PC-9 (cell line): ENCODE measurements at places on chromosomes 3 and 15. TPM values are rescaled to one million over a fixed set of nuclear protein-coding genes. Genes with fewer than 3 reads are reported as not detected.
A peak's percentile ranks its signal among the peaks of the same experiment; 100 is the strongest.

Gene CNTN4
- total RNA-seq = not detected in 2 replicates

DNA sequence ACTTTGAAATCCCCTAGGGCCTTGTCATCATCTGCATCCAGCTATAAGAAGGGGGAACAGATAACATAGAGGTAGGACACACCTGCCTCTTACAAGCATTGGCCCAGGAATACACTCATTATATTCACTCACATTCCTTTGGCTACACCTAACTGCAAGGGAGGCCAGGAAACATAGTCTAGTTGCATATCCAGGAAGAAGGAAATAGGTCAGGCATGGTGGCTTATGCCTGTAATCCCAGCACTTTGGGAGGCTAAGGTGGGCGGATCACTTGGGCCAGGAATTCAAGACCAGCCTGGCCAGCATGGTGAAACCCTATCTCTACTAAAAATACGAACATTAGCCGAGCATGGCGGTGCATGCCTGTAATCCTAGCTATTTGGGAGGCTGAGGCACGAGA, 48.8 kb downstream of the GTPBP8 start:
- DNase-seq = no peak

- peak; percentile 56 for DNase-seq
Observed at GRCh38 chr3:191331388-191331787, 1.1 kb upstream of the UTS2B start.

DNA sequence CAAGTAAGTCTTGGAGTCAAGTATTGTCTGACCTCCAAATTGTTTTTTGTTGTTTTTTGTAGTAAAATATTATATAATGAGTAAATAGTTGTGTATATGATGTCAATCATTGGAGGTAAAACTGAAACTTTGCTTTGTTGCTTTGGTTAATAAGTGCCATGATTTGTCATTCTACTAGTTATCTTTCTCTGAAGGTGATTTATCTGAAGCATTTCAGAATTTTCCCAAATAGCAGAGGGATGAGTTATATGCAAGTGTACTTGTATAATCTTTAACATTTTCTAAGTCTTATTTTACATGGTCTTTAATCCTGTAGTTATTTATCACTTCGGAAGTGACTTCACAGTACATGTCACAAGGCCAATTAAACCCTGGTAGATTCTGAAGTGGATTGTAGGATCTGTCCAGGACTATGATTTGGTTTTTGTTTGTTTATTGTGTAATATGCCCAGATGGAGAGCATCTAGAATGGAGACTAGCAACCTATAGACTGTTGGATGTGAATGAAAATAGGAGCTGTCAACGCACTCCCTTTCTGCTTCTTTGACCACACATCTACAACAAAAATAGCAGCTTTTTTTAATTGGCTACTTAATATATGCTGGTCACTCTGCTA, 93.1 kb upstream of the SAMMSON start:
- DNase-seq = no peak

DNA sequence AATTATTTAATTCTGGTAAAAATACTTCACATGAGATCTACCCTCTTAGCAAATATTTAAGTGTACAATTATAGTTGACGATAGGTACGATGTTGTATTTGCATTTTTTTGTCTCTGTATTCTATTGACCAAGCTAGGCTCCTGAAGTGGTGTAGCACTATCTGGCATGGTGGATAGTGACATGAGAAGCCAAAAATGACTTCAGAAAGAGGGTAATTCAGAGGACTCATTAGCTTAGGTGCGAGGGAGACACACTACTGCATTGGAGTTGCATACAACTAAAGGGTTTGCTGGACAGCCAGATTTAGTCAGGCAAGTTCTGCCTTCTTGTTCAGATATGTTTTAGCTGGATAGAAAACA, 50.6 kb downstream of the KBTBD8 start:
- no peak for DNase-seq

DNA sequence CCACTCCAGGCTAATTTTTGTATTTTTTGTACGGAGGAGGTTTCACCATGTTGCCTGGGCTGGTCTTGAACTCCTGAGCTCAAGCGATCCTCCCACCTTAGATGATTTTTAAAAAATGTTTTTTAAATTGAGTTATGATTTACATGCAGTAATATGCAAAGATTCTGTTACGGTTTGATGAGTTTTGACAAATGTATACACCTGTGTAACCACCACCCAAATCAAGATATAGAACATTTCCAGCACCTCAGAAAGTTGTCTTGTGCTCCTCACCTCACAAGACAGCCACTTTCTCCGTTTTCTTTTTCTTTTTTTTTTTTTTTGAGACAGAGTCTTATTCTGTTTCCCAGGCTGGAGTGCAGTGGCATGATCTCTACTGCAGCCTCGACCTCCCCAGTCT, 4.8 kb downstream of the SLC6A6 start:
- no peak for DNase-seq

Gene DLEC1
- total RNA-seq = 0.35 and 0.45 TPM in 2 replicates

DNA sequence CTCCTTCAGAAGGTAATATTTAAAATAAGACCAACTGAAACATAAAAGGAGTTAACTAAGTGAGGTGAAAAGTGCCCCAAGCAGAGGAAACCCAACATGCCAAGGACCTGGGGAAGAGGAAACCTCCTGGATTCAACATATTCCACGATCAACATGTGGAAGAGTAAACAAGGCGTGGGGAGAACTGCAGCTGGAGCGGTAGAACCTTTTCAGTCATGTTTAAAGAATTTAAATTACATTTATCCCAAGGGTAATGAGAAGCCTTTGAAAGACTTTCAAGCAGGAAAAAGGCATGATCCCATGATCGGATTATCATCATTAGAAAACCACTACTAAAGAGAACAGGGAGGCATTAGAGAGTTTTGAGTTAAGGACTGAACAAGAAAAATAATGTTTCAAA, 330.7 kb downstream of the FHIT start:
- no peak for DNase-seq

DNA sequence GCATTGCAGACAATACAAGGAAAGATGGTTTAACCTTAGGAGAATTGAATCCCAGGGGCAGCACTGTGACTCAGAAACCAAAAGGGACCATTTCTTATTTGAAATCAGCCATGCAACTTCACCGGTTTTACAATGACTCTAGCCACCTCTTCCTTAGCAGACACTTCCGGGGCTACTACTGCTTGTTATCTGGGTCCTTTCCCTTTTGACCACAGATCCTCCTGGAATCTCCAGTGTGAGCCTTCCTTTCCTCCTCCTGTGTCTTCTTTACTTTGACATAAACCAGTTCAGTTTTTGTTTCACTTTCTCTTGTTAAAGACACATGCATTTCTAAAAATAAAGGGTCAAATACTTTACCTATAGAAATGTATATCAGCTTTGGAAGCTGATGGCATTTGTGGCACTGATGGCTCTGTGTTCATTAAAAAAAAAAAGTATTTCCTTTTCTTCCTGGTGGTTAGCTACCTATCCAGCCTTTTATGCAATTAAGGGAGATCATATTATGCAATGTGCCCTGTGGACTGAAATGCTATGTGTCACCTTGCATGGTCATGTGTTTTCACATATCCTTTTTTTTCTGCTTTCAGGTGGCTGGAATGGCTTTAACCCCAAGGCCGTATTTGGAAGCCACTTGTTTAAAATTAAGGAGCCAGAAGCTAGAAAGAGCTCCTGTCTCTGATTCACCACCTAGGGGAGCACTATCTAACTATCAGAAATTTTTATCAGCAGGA, 296.2 kb downstream of the CHL1 start:
- no peak for DNase-seq

- DNase-seq = no peak
Observed at GRCh38 chr15:35724626-35725025, 178.7 kb upstream of the DPH6 start.

DNA sequence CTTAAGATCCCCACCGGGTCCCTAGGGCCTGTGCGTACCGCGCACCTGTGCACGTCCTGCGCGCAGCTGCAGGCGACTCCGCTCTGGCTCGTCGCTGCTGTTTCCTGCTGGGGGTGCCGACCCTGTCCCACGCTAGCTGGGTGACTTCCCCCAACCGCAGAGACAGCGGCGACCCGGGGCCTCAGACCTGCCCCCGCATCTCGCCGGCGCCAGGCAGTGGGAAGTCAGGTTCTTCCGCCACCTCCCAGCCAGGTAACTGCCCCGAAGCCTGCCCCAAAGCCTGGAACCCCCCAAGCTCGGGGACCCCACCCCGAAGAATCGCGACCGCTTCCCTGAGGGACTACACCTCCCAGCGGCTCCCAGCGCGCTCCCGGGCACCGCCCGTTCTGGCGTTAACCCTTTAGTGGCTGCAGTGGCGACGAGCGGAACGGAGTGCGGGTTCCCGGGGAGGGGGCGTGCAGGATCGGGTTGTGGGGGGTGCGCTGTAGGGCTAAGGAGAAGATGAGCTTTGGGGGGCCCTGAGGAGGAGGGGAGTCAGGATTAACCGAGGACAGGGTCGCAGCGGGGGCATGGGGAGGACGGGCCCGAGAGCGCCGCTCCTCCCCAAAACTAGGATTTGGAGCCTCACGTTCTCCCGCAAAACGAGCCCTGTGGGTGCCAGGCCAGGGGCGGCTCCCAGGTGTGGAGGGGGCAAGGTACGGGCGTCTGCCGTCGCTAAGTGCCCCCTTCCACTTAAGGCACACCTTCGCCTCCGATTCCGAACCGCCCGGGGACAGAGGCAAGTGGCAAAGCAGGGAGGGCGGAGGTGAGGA, 589 bp downstream of the NEIL1 start:
- peak; percentile 58 for DNase-seq

Gene NOX5
- total RNA-seq = 0.85 and 1.5 TPM in 2 replicates

- DNase-seq = no peak
Observed at GRCh38 chr3:175002732-175003143, 143.6 kb downstream of the NAALADL2 start.

DNA sequence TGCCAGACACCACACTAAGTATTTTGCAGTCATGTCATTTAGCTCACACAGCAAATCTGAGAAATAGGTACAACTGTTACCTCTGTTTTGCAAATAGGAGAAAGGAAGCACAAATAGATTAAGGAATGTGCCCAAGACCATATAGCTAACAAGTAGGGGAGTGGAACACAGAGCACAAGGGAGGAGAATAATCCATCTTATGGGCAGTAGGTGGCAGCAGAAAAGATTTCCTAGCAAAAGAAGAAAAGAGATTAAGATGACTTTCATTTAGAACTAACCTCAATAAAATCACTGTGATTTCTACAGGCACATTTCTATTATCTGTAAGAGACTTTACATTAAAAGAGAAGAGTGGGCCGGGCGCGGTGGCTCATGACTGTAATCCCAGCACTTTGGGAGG, 49.1 kb downstream of the NR1I2 start:
- no peak for DNase-seq

Gene C2CD4A
- 0.09 TPM in 1 of 2 replicates, not detected in the other for total RNA-seq

Gene TGM4
- total RNA-seq = 0.61 and 0.63 TPM in 2 replicates

- DNase-seq = no peak
Observed at GRCh38 chr15:74535388-74536084, 5.5 kb upstream of the ARID3B start.

DNA sequence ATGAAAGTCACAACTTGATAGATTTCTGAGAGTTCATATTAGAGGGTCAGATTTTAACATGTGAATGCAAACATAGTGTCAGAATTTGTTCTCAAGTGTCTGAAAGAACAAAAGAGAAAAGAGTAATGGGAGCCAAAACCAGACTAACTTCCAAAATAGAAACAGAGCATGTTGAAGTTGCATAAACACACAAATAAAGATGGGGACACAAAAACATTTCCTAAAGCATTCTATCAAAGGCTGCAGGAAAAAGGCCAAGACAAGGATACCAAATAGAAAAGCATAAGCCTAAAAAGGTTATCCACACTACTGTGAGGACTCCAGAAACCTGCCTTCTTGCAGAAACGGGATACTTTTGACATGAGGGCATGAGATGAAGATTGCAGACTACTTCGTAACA, 2.8 kb downstream of the FHIT start:
- no peak for DNase-seq

DNA sequence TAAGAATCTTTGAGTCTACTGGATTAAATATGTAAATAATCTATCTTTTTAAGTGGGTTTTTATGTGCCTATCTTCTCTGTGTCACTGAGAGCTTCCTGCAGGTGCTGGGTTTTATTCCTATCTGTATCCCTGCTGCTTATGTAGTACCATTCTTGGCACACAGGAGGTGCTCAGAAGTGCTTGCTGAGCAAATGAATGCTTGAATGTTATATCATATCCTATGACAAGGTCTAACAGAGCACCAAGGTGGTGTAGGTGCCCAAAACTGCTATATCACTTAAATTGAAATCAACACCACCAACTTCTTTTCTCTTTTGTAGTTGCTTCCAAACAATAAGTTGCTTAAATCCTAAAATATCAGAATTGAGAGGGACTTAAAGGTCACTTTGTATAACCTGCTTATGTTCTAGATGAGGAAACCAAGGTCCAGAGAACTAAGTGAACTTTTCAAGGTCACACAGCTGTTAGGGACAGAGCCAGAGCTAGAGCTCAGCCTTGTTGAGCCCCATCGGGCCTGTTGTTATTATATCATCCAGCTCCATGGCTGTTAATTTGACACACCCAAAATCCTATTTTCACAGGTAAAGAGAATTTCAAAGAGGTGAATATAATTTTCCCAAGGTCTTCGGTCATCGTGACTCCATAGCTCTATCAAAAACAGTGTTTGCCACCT, 46.0 kb downstream of the CCNL1 start:
- no peak for DNase-seq

GRCh38 chr15:27512281-27513001, 541.5 kb downstream of the GABRG3 start:
- DNase-seq = no peak

- peak; percentile 78 for DNase-seq
Observed at GRCh38 chr3:49638445-49638844, 35.7 kb upstream of the APEH start.

- DNase-seq = no peak
Observed at GRCh38 chr3:193080821-193081365, 160.1 kb upstream of the PLAAT1 start.

GRCh38 chr15:57496946-57497869, 94.5 kb upstream of the MYZAP start:
- peak; percentile 11 for DNase-seq

Gene UNC13C
- not detected in 2 replicates for total RNA-seq

DNA sequence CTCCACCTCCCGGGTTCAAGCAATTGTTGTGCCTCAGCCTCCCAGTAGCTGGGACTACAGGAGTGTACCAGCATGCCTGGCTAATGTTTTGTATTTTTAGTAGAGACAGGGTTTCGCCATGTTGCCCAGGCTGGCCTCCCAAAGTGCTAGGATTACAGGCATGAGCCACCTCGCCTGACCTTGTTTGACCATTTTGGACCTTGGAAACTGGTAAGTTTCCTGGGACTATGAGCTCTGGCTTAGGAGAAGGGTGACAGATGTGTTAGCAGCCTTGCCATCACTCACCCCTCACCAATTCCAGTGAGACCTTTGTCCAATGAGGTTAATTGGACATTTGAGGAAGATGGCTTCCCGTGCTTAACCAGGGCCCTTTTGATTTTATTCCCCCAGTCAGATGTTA, 19.9 kb downstream of the DNASE1L3 start:
- DNase-seq = no peak

Gene MAGI1
- total RNA-seq = 23.3 and 24.1 TPM in 2 replicates

- no peak for DNase-seq
Observed at GRCh38 chr3:126370055-126370454, 12.8 kb upstream of the KLF15 start.

Gene TMEM44
- 37.5 and 52.7 TPM in 2 replicates for total RNA-seq

DNA sequence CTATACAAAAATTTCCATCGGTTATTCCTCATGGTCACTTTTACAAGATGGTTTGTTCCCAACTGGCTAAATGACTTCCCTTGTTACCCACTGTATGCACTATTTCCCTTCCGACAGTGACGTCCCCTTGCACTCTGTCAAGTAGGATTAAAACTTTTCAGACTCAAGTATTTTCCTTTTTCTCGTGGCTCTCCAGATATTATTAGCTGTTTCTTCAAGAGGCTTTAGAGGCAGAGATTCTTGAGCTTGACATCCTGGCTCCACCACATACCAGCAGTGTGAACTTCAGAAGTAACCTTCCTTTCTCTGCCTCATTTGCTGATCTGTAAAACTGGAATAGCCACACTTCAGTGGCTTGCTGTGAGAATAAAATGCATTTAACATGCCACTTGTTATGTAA, 14.0 kb downstream of the CSNK1G1 start:
- no peak for DNase-seq
